ENCODE measurements at places on chromosomes 12 and 14. TPM values are rescaled to one million over a fixed set of nuclear protein-coding genes. Genes with fewer than 3 reads are reported as not detected.

ACTN1 gene
- polyA plus RNA-seq = 3.4 TPM

VWF gene
- polyA plus RNA-seq = not detected

TBX3 gene
- not detected for polyA plus RNA-seq

SLC17A8 gene
- polyA plus RNA-seq = not detected

PRR4 gene
- polyA plus RNA-seq = 1.3 TPM

TPH2 gene
- not detected for polyA plus RNA-seq

ASB2 gene
- 49.9 TPM for polyA plus RNA-seq

FITM1 gene
- polyA plus RNA-seq = not detected

ACSM4 gene
- polyA plus RNA-seq = not detected

SLC6A13 gene
- not detected for polyA plus RNA-seq

ARHGAP5 gene
- polyA plus RNA-seq = 5.4 TPM

NGB gene
- polyA plus RNA-seq = not detected

PSME1 gene
- 769 TPM for polyA plus RNA-seq

MGP gene
- 0.21 TPM for polyA plus RNA-seq

ETFBKMT gene
- polyA plus RNA-seq = 0.56 TPM

RTL1 gene
- not detected for polyA plus RNA-seq

RDH16 gene
- polyA plus RNA-seq = 0.05 TPM

SCNN1A gene
- polyA plus RNA-seq = not detected

IGFBP6 gene
- polyA plus RNA-seq = 0.80 TPM

ERBB3 gene
- 0.04 TPM for polyA plus RNA-seq

WNT1 gene
- polyA plus RNA-seq = not detected
